ENCODE measurements at places on chromosomes 7 and 10.

DNA sequence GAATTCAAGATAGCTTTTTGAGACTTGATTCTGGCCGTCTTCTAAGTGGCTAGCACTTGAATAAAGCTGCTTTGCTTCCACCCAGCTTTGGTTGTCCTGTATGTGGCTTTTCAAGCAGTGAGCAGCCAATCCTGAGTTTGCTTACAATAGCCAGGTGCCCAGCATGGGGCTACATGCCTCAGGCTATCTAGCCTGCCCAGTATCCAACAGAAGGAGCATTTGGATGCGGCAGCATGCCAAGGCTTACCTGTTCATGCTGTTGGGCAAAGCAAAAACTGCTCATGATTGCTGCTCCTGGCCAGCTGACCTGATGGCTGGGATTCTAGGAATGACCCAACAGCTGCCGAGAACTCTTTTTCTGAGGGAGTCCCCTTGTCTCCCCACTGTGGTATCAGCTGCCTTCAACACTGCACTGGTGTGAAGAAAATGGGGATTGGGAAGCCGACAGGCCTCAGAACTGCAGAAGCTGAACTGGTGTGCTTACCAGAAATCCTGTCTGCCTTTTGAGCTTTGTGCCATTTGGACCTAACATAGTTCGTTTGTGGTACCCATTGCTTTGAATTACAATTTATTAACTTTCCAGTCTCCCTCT is 618.9 kb upstream of the IGFBP3 start:
- no peak for DNase-seq

DNA sequence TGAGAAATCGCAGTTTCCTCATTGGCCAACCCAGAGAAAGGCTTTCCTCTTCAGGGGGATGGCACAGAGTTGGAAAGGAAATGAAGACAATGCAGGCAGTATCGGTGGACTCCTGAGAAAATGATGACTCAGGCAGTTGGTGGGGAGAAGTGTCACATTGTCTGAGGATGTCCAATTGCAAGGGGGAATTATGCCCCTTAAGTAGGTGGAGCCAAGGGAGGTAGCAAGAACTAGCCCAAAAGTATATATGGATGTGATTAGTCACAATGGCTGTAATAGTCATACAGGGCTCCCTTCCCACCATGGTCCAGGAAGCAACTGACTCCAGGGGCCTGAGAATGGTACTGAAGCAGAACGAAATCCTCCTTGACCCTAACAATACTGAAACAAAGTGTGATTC is 58.3 kb upstream of the EGFR start:
- no peak for DNase-seq

DNA sequence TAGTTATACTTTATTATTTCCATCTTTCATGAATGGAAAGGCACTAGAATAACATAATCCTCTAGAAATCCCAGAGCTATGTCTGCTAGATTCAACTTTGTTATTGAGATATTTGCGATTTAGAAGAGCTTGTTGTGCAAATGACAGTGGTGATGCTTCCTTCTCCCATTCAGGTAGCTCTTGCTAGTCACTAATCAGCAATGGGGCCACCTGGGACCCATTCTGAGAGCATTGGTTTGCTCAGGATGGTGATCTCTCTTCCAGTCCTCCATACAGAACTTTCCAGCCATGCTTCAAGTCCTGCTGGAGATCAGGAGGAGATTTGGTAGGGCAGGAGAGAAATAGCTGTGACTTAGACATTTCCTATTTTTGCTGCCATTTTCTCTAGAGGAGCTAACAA is 65.8 kb upstream of the WNT16 start:
- DNase-seq, result no peak

DNA sequence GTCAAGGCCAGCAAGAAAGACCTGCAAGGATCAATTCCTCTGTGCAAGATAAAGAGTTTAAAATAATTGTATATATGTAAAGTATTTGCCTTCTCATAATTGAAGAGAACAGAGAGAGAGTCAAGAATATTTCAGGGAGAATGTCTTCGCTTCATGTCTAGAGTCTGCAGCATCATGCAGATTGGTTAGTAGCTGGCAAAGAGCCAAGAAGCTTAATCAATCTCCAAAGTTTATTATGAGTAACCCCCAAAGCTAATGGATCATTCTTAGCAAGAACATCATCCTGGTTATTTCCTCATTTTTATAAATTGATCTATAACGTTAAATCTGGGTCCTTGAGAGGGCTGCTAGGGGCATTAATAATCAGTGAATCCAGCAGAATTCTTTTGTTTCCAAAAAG is 38.9 kb upstream of the CTBP2 start:
- no peak for DNase-seq

GRCh38 chr10:126101736-126102135 is 205.4 kb downstream of the FANK1 start:
- DNase-seq, result no peak

- no peak for DNase-seq
Observed at GRCh38 chr10:61974601-61975390, 73.3 kb downstream of the ARID5B start.

- no peak for DNase-seq
Observed at GRCh38 chr7:150566123-150566522, 1.1 kb upstream of the GIMAP4 start.

DNA sequence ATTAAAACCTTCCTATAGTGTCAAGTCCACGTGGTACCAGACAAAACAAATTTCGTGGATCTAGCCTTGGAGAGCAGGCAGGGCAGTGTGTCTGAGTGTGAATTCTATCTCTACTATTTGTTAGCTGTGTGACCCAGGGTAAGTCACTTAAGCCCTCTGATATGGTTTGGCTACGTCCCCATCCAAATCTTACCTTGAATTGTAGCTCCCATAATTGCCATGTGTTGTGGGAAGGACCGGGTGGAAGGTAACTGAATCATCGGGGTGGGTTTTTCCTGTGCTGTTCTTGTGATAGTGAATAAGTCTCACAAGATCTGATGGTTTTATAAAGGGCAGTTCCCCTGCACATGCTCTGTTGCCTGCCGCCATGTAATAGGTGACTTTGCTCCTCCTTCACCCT is 2.8 kb upstream of the NPFFR1 start:
- no peak for DNase-seq

Measured in activated naive CD8-positive, alpha-beta T cell treated with anti-CD3 and anti-CD28 coated beads, Interleukin-2, amount 50 U/mL, for 24 hours (primary cell).